ENCODE measurements at places on chromosomes 4 and X.

- peak; percentile 28 for DNase-seq
Measured at GRCh38 chrX:65528705-65529340, 5.8 kb downstream of the LAS1L start.

DNA sequence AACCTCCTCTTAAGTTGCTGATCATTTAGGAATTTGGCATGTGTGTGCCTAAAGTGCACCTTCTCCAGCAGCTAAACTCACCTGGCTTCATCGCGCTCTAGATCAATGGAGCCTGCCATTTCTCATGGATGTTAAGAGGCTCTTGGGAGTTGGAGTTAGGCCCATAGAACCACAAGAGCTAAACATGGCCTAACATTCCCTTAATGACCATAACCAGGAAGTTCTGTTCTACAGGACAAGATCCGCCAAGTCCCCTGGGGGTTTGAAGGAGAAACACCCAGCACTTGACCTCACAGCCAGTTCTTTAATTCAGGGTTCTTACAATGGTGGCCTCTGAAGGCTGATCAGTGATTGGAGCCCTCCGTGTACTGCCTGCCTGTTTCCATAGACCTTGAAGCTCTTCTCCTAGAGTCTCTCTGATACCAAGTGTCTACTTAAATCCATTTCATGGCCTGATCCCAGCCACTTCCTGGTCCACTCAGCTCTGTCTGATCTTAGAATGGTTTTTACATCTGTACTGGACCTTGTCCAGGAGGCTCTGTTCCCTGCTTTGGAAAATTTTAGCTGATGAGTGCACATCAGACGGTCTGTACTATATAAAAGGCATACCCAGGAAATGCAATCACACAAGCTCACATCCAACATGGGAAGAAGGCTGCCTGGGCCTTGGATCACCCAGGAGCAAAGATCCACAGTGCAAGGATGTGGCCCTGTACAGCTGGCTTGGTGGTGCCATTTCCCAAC lies 45.1 kb downstream of the RPS3A start:
- no peak for DNase-seq

DNA sequence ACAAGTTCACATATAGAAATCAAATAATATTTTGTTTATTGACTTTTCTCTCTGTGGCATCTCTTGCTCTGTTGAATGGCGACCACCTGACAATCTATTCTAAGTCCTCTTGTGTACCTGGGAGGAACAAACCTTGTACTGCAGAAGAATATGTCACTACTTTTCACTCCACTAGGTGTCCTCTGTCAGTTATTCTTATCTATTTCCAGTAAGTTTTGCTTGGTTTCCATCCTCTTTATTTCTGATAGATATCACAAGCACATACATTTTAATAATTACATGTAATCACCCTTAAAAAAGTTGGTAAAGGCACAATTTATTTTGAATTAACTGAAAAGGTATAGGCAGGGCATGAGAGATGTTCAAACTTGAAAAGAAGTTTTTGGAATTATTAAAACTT lies 238.4 kb downstream of the SNCA start:
- peak; percentile 13 for DNase-seq

- DNase-seq, result peak; percentile 8
Measured at GRCh38 chrX:84187533-84188319, at the start of gene RPS6KA6. TSS of gene RPS6KA6 (minus strand) at chrX:84188199. CDS start at chrX:84187899, 300 bp downstream.

DNA sequence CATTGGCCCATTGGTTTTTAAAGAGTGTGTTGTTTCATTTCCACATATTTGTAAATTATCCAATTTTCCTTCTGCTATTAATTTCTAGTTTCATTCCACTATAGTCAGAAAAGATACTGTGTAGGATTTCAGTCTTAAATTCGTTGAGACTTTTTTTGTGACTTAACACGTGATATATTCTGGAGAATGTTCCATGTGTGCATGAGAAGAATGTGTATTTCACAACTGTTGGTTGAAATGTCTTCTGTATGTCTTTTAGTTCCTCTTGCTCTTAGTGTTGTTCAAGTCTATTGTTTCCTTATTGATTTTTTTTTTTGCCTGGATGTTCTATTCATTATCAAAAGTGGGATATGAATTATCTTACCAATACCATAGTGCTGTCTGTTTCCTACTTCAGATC lies 606.9 kb downstream of the RPA4 start:
- DNase-seq, result peak; percentile 5

DNA sequence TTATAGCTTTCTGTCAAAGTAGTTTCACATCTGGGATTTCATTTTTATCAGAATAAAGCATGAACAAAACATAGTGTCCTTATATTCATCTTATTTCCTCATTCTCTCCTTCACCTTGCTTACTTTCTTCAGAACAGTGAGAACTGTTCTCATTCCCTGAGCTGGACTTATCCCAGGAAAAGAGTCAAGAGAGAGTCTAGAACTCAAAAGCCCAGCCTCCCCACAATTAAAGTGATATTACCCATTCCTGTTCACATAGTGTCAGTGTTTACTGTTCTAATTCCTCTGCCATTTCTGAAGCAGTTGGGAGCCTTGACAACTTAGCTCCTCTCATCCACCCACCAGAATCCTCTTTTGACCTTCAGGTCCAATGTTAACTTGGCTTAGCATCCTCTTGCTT lies 42.9 kb downstream of the RASSF6 start:
- no peak for DNase-seq

Measured in fibroblast of villous mesenchyme (primary cell).